Cardiac muscle cell (in vitro differentiated cells and primary cell): ENCODE measurements at places on chromosomes 6 and 20. TPM values are rescaled to one million over a fixed set of nuclear protein-coding genes. Genes with fewer than 3 reads are reported as not detected.

DNA sequence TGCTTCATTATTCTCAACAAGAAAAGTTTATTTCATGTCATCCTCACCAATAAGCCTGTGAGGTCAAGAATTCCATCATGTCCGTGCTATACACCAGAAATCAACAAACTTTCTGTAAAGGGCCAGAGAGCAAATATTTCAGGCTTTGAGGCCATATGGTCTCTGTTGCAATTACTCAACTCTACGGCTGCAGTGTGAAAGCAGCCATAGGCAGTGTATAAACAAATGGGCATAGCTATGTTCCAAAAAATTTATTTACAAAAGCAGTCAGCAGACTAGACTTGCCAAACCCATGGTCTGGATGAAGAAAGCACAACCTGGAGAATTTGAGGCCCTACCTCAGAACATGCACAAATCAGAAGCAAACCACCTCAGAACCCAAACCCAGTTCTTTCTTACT lies 118.5 kb downstream of the PCSK2 start:
- no peak for DNase-seq

GRCh38 chr6:79684876-79685275 lies 53.7 kb downstream of the SH3BGRL2 start:
- no peak for DNase-seq

- no peak for DNase-seq
These were observed 36.8 kb upstream of the MRPS10 start for GRCh38 chr6:42254505-42254904.

- peak; percentile 41 for DNase-seq
These were observed 65.2 kb downstream of the STX11 start for GRCh38 chr6:144215402-144215931.

DNA sequence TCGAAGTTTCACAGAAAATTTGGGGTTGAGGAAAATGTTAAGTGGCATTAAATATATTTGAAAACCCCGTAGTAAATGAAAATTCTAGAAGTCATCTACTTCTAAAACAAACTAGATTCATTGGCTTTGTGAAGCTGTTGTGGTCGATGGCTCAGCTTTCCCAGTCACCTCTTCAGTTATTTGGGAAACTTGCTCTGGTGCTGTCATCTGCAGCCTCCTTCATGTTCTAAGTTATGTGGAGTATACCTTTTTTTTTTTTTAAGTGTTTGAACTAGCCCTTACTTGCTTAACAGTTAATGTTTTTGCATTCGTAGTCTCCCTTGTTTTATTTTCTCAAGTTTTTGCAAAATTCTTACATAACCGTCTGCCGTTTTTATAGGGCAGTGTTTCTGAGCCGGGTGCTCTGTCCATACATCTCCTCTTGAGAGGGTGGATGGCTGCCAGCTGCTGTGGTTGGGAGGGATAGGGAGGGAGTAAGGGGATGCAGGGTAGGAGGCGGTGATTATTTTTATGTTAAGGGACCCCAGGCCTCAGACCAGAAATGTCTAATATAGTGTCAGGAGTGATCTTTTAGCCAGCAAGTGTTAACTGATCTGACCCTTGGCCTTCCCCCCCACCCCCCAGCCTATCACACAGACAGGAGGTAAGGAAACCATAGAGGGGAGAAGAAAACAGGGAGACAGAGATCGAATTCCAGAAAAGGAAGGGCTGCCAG lies 7.1 kb downstream of the RREB1 start:
- DNase-seq, result peak; percentile 24

DNA sequence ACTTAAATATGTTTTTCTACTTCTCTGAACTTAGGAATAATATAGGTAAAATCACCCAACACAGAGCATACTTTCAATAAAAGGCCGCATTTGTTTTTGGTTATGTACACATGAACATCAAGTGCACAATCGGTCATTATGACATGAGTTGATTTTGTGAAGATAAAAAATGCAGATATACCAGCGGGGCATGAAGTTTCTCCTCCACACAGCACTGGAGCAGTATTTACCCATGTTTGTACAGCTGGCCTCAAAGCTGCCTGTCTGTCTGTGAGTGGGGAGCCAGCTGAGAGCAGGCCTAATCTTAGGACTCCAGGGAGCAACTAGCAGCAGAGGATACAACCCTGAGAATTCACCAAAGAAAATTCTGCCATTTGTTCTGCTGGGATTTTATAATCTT lies 206.5 kb downstream of the TPBG start:
- DNase-seq, result no peak

- no peak for DNase-seq
These were observed 2.1 kb downstream of the FKBP1A start for GRCh38 chr20:1390581-1391403.

The DYNLT2 gene
- polyA plus RNA-seq, result 2.4 and 5.0 TPM in 2 replicates

DNA sequence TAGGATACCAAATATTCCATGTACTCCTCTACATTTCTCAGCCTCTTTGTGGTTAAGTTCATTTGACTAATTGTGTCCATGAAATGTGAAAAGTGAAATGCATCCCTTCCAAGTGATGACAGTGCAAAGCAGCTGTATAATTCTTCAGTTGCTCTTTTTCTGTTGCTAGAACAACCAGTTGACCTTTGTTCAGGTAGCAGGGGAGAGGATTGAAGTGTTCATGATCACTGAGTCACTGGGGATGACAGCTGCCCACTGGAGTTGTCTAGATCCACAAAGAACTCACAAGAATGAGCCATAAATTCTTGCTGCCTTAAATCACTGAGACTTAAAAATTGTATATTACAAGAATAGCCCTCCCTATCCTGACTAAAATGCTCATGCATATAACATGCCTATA lies 254.6 kb downstream of the EPHA7 start:
- DNase-seq, result no peak

The HSPA1L gene
- polyA plus RNA-seq, result 4.5 and 5.2 TPM in 2 replicates

The DYNLRB1 gene
- 288 and 330 TPM in 2 replicates for polyA plus RNA-seq

GRCh38 chr20:58911970-58912369 lies 59.5 kb downstream of the GNAS start:
- DNase-seq, result no peak

DNA sequence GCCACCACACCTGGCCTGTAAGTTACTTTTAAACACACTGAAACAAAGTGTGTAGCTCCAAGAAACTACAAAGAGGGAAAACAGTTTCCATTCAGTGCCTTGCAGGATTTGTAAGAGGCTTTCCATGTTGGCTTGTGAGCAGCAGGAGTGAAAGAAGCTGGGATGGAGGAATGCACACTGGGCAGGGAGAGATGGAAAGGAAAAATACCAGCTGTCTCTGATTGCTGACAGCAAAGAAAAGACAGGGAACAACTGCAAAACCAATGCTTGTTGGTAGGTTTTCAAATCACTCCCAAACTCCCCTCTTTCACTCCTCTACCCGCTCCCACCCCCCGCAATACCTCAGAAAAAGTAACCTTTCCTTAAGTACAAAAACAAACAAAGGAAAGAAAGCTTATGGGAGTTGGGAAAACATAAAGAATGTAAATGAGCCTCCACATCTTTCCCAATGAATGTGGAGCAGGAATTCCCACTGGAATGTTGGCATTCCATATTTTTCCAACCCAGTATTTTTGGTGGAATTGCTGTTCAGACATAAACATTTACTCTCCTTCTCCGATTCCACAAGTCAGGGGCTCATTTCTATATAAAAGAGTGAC lies 166.1 kb downstream of the THBS2 start:
- DNase-seq, result no peak
